Hematopoietic multipotent progenitor cell (in vitro differentiated cells): ENCODE measurements at places on chromosomes 2 and 18. TPM values are rescaled to one million over a fixed set of nuclear protein-coding genes. Genes with fewer than 3 reads are reported as not detected.

The BCL11A gene
- 65.4 TPM for total RNA-seq

The OSBPL6 gene
- total RNA-seq: 0.27 TPM

The DNAJC5G gene
- not detected for total RNA-seq

The ARHGEF4 gene
- total RNA-seq: under 0.01 TPM

The PLA2R1 gene
- 2.4 TPM for total RNA-seq

The CROCC2 gene
- total RNA-seq: not detected

The DCDC2C gene
- not detected for total RNA-seq

The FAM124B gene
- total RNA-seq: 46.3 TPM

The HOXD4 gene
- not detected for total RNA-seq

The CRYGD gene
- total RNA-seq: 5.7 TPM

The CIDEA gene
- not detected for total RNA-seq

The CELF4 gene
- total RNA-seq: not detected

The PROC gene
- total RNA-seq: 1.1 TPM

The SOCS6 gene
- total RNA-seq: 14.8 TPM

The MAB21L4 gene
- not detected for total RNA-seq

The SH3RF3 gene
- total RNA-seq: 0.54 TPM

The SLC9A4 gene
- not detected for total RNA-seq

The MOGAT1 gene
- not detected for total RNA-seq

The PMAIP1 gene
- total RNA-seq: 23.4 TPM
